ENCODE measurements at places on chromosomes 4 and X.

- no peak for DNase-seq
Observed at GRCh38 chr4:115187136-115187535, 73.7 kb upstream of the NDST4 start.

DNA sequence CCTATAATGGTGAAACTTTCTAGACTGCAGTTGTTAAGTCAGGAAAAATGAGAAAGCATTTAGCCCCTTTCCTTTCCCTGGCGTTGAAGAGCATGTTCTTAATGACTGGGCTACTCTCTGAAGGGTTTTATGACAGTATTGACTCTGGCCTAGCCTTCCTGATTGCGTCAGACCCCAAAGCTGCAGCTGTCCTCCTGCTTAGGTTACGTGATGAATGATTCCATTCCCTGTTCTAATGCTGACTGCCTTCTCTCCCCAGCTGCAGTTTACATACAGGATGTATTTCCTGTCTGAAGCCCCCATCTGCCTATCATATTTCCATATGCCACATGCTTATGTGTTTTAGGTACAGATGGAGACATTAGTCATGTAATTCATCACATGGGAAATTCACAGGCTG, 105.8 kb upstream of the EGFL6 start:
- no peak for DNase-seq

DNA sequence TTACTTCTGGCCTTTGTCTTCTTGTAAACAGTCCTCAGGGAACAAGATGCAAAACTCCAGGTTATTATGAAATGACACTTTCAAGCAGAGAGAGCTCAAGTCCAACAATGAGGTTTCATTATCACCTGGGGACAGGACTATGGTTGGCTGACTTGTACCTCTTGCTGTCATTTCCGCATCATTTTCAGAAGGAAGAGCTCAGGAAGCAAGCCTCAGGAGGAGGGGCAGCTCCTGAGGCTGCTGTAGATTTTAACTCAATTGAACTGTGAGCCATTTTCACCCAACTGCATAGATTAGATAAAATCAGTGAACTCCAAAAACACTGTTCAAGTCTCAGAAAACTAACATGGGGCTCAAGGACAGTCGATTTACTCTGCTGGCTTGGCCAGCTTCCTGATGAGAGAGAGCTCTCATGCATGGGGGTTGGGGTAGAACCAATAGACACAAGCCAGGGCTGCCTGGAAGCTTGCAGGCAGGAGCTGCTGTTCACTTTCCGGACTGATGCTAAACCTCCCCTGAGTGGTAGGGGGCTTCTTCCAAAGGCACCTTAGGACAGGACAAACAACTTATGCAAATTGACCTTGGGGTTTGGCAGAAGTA, 23.6 kb downstream of the TMEM255A start:
- DNase-seq = no peak

DNA sequence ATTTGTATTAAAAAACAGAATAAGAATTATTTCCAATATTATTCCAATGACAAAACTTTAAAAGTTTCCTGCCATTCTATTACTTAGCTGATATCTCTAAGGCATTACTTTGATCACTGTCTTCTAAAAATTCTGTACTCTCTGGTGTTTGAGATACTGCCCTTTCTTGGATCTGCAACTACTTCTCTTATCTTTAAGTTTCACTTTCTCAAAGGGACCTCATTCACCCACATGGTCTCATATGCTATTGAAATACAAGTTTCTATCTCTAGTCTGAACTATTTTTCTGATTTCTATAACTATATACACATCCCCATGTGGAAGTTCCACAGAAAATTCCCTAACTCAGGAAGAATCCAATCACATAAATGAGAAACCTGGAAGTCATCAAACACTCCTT, 22.2 kb downstream of the TMPRSS11E start:
- DNase-seq = no peak

DNA sequence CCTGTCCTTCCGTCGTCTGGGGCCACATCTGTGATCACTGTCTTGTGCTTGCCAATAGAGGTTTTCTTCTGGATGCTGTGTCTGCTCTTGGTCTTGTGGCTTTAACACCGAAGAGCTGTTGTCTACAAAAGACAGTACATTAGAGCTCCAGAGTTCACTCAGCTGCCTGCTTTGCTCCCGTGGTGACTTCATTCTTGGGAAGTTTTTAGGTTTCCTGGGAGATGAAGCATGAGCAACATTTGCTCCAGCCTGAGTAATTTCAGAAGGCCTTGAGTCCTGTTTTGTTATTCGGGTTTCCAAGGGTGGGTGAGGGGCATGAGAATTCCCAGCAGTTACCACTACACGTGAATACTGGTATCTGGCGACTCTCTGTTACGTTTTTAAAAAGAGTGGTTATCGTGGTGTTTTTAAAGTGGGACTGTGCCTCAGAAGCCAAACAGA, 189.2 kb downstream of the SHROOM3 start:
- no peak for DNase-seq

DNA sequence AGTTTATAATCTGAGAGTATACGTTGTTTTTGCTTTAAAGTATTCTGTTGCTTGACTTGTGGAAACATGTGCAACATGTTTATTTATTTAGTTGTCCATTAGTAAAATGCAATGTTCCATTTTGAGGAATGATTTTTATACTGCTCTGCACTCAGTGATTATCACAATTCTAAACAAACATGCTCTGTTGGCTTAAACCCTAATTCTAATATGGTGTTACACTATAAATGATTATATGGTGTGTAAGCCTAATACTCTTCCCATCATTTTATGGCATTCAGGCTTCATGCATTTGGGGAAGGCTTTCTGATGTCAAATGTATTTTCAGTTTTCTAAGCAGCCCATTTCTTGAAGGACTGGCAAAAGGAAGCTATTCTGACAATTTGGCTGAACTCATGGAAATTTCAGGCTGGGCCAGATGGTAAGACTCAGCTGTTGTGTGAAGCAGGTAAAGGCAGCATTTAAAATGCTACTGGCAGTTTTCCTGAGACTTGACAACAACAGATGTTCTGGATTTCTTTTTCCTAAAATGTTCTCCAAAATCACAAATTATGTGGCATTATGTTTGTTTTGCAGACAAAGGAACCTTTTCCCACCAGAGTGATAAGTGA, 336.7 kb upstream of the GNPDA2 start:
- no peak for DNase-seq

DNA sequence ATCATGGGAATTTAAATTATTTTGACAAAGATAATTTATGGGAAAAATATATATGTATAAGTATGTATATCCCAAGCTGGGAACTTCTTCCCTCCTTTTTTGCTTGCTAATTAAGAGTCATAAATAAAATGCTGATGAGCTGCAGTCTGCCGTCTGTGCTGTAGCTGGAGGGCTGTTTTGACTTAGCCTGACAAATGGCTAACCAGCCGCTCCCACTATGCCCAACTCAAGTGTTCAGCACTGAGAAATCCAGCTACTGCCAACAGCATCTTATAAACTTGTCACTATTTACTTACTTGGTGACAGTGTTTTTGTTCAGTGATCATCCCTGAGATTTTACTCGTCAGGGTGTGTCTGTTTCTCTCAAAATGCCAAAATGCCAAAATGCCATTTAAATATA, 171.2 kb upstream of the PGRMC2 start:
- DNase-seq = no peak

- no peak for DNase-seq
Observed at GRCh38 chr4:175066923-175067627, 148.9 kb downstream of the ADAM29 start.

GRCh38 chrX:19864736-19865135, 22.7 kb downstream of the SH3KBP1 start:
- DNase-seq = no peak

GRCh38 chr4:15751153-15751552, 27.0 kb upstream of the CD38 start:
- DNase-seq = no peak

GRCh38 chrX:115719171-115719570, 158.2 kb downstream of the PLS3 start:
- DNase-seq = no peak

DNA sequence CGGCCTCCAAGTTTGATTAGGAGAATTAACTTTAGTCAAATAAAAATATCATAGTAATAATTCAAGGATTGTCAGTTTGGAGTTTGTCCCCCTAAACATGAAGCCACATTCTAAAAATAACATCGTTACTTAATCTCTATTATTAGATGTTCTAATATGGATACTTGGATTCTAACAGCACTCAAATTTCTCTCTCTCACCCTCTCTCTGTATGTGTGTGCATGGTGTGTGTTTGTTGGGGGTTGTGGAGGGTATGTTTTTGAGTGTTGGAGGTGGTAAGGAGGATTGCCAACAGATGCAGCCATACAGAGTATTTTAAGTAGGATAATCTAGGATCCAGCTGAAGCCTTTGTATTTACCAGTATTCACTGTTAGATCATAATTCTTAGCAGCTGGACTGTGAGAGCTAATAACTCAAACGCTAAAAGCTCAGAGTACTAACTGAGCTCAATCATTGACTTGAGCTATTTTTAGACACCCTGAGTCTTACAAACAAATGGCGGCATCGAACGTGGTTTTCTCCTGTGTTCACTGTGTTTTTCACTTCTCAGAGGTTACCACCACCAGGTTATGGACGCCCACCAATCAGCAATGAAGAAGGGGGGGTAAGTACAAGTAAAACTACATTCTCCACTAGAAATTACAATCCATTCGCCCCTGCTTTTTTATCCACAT, 8.8 kb downstream of the ENAM start:
- no peak for DNase-seq

DNA sequence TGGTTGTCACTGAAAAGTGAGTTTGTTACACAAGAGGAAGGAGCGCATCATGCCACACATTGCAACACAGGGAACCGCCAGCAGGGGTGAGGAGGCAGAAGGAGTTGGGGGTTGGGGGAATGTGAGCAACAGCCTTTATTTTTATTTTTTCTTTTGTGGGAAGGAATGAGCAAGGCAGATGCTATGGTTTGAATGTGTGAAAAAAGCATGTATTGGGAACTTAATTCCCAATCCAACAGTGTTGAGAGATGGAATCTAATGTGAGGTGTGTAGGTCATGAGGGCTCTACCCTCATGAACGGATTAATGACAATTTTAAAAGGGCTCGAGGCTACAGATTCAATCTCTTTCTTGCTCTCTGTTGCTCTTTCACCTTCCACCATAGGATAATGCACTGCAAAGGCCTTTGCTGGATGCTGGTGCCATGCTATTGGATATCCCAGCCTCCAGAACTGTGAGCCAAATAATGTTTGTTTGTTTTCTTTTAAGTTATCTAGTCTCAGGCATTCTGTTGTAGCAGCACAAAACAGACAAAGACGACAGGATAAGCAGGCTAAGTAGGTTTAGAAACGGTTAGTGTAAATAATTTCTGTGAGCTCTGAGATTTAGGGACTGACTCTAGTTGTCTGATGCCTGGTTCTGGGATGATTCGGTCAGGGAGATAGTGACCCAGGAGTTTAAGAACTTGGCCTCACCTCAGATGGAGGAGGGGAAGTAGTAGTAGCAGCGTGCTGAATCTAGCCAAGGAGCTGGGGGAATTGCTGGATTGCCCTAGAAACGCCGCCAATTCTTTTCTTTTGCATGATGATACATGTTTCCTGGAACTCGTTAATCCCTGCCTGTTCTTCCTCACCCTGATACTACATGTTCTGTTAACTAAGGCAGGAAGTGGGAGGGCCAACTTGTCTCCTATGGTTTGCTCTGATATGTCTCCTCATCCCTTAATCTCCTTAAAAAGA, 156.6 kb upstream of the CTSO start:
- no peak for DNase-seq

GRCh38 chr4:146976145-146976544, 30.5 kb upstream of the TTC29 start:
- no peak for DNase-seq

DNA sequence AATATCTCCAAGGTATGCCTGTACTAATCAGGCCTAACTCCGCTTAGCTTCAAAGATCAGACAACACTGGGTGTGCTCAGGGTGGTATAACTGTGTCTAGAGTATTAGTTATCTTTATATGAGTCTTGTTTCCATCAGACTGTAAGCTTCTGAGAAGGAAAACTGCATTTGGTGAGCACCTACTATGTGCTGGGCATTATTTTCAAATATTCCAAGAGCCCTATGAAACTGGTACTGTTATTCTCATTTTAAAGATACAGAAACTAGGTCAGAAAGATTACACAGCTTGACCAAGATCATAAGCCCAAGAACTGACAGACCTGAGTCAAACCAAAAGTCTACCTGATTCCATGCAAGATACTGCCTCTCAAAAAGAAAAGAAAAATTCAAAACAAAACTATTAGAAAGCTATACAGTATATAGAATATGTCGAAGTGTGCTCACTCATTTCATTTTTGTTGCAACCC, 44.4 kb downstream of the LRBA start:
- DNase-seq = no peak

DNA sequence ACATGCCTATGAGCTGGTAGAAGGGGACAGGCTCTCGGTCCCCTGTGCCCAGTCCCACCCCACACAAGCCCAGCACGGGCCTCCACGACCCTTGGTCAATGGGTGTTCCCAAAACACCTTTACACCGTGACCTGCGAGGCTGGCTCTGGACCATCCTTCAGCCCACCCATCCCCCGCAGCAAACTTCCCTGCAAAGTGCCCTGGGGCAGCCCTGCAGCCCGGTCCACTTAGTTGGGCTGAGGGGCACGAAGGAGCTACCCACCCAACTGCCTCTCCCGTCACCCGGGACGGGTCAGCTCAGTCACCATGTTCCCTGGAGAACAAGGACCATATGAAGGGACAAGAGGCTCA, 23.4 kb downstream of the WDR1 start:
- DNase-seq = no peak

GRCh38 chr4:36142504-36142903, 101.8 kb downstream of the ARAP2 start:
- no peak for DNase-seq

- no peak for DNase-seq
Observed at GRCh38 chr4:122170775-122171174, 18.6 kb downstream of the BLTP1 start.

GRCh38 chr4:118740869-118741268, 55.7 kb downstream of the METTL14 start:
- DNase-seq = no peak

DNA sequence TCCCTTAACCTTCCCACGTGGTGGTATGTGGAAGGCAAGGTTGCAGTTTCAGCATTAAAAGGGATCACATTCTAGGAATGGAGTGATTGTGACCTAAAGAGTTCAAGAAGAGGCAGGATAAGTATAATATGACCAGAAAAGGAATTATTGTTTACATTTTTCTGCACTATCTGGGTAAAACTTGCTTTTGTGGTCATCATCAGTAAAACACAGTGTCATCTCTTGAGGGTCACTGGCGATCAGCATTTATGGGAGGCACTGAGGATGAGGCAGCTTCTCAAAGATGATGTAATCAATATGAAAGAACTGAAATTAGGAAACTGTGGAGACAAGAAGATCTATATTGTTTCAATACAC, 88.7 kb downstream of the CFAP299 start:
- no peak for DNase-seq

DNA sequence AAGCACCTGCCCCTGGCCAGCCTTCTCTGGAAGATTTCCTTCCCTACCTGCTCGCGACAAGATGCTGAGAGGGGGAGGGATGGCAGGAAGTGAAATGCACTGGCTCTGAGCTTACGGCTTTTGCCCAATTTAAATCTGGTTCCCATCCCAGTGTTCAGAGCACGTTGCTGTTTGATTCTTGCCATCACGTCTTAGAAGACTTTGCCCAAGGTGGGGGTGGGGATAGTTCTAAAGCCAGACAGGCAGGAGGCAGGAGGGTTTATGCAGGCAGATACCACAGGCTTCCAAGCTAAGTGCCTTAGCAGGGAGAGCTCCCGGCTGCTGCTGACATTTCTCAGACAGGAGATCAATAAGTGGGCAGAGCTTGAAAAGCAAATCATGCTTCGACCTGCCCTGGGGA, 393.9 kb downstream of the MID1IP1 start:
- no peak for DNase-seq
